NCI-H1694 (cell line): ENCODE measurements at places on chromosomes 7 and 10.

DNA sequence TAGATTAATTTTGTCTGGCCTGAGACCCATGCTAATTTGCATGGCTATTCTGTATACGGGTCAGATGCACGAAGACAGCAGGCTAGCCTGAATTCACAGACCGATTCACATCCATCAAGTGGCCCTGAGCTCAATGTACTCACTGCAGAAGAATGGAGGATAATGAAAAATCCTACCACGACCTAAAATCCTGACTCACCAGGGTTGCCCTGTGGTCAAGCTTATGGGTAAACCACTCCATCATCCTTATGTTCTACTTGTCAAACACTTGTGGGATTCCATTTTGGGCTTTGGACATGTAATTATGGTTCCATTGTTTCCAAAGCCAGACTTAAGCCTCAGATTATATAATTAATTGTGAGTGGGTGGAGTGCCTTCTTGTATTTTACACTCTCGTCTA, 110.4 kb upstream of the ZNF438 start:
- DNase-seq, result no peak

DNA sequence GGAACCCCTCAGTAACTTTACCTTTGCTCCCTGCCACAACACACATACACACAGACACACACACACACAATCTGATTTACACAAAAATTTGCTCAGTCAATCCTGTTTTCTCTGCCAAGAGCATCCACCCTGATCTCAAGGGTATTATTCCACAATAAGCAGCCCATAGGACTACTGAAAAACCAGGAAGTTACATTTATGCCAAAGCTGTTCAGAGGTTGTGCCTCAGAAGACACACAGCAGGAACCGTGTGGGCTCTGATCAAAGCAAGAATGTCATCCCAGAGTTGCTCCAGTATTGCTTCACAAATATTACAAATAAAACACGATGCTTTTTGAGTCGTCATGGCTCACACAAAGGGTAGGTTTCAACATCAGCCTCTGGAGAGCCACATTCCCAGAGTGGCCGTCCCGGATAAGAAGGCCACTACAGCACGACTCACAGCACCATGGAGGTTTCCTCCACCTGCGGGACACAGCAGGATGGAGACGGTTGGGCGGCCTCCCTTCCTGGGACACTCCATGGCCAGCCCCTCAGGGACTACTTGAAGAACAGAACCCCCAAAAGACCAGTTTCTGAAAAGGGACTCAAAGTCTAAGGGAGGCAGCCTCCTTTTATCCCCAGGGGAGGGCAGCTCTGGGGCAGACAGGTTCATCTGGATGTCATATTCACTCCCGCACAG, 1.6 kb downstream of the AIFM2 start:
- no peak for DNase-seq

DNA sequence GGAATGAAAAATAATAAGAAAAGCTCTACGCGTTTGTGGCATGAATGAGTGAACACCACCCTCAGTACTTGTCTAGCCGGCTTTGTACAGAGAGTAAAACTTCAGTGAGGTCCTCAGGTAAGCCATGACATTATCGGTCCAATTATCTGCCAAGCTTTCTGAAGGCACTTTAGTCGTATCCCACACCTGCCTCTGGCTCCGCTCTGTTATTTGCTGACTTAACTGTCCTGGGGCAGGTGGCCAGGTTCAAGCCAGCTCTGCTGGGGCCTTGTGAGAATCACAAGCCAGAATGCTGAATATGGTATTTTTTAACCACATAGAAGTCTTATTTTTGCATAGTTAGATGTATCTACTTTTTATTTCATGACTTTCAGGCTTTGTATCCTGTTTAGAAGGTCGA, 66.0 kb upstream of the FHIP2A start:
- DNase-seq, result no peak

DNA sequence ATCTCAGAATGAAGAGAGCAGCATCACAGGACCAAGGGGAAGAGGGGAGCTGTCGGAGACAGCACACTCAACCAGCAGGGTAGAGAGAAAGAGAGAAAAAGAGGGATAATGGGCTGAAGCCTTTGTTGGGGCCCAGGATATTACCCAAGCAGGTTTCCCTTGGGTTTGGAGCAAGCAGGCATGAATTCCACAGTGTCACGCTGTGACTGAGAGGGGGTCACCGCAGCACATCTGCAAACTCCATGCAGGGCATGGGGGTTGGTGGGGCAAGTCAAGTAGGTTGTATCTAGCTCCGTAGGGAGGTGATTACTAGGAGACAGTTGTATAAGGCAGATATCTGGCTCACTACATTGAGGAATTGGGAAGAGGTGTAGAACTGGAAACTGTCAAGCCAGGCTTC, 42.2 kb upstream of the SEMA3E start:
- DNase-seq, result no peak

GRCh38 chr7:95190515-95190914, 133.8 kb downstream of the PON1 start:
- DNase-seq, result no peak

DNA sequence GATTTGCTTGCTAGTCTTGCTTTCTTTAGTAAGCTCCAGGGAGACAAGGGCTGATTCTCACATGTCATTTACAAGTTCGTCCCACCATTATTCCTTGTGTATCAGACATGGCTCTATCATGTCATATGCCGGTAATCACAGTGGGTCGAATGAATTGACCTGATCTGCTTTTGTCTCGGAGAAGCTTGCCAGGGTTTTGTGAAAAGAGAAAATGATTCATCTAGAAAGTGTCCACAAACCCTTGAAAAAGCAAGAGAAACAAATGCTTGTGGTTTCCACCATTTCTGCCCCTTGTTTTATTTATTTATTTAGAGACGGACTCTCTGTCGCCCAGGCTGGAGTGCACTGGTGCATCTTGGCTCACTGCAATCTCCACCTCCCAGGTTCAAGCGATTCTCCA, 278.5 kb downstream of the TCF7L2 start:
- no peak for DNase-seq

DNA sequence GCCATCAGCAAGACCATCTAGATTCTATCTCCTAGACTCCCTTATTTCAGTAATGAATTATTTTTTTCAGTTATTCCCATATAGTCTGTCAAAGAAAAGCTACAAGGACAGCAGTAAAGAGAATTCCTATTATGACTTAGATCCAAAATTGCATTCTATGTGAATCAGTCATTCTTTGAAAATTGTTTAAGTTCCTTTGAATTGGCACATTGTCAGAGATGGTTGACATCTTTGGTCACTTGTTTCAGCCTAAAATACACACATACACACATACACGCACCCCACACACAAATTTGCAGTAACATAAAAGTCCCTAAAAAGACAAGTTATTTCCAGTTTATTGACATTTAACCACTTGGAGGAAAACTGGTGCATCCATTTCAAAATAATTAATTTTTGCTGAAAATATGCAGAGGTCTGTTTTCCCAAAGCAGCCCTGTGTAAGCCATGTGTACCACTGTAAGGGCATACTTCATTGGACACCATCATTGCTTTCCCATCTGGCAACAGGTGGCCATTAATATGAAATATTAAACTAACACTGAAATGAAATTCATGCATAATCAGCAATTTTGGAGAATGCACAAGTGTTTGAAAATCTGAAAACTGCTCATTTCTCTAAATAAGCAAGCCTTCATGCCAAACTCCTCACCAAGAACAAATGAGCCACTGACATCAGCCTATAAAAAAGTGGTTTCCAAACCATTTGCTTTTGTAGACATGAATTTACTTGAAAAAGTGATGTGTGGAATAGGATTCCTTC, 121.7 kb upstream of the COL1A2 start:
- DNase-seq, result no peak

DNA sequence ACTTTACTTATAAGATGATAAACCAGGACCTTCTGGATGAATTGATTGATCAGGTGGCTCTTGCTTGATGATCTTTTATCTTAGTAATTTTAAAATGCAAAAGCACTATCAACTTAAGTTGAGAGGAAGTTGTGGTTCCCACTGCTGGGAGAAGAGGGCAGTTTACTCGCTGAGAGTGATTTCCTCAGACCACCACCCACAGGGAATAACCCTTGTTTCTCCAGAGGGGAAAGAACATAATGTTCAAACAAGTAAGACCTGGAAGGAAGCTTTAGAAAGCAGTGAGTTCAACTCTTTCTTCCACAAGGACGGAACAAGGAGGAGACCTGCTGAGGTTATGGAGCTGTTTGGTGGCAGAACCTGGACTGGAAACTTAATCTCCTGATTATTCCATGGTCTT, 138.7 kb downstream of the FAM204A start:
- no peak for DNase-seq

- no peak for DNase-seq
Observed at GRCh38 chr10:121614613-121615434, 16.6 kb upstream of the FGFR2 start.

- DNase-seq, result no peak
Observed at GRCh38 chr7:94089806-94090205, 85.7 kb upstream of the BET1 start.

DNA sequence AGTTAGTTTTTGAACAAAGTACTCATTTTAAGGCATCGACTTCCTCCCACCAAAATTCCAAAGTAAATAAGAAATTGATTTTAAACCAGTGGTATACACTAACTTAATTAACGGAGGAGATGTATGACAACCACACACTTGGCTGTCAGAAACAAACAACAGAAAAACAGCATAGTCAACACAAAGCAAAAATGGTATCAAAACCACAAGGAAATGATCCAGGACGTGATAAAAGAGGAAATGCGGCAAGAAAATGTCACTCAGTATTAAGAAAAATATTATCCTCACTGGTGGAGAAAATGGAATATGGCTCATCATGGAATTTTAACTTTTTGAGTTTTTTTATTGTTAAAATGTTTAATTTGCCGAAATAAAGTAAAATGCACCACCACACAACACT, 17.5 kb downstream of the KIAA1549 start:
- no peak for DNase-seq

DNA sequence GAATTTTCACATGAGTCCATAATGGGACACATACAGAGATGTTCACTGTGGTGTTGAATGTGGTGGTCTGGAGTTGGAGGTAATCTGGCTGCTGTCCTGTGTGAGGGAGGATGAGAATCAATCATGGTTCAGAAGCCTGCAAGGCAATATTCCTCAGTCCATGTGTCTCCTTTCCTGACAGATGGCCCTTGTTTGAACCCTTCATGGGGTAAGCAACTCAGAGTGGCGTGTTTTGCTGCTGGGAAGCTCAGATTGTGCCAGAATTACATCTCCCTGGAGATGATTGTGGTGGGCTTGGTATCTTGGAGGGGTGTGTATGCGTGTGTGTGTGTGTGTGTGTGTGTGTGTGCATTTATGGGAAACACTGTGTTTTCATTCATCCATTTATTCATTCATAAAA, 44.5 kb upstream of the COMTD1 start:
- DNase-seq, result no peak

DNA sequence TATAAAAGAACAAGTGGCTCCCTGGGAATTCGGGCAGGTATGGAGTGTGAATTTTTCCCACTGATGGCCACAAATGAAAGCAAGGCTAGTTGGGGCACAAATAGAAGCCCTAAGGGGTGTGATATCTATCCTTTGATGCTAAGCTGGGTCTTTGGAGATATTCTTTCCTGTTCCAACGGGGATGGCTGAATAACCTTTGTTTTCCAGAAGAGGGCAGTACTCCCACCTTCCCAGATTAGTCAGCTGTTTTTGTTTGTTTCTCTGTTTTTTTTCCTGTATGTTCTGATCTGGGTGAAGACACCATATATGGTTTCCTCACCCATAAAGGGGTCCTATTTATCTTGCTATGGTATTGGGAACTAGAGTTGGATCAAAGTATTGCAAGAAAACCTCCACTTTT, 947.7 kb upstream of the SORCS1 start:
- DNase-seq, result no peak

GRCh38 chr10:5582736-5583135, 58.0 kb downstream of the CALML3 start:
- DNase-seq, result no peak
